ENCODE measurements at places on chromosomes 2 and 18. TPM values are rescaled to one million over a fixed set of nuclear protein-coding genes. Genes with fewer than 3 reads are reported as not detected.

The CROCC2 gene
- total RNA-seq = not detected

The EMILIN1 gene
- total RNA-seq = 0.64 TPM

The GAL3ST2 gene
- 0.33 TPM for total RNA-seq

The GREB1 gene
- 3.7 TPM for total RNA-seq

The EPHA4 gene
- total RNA-seq = 1.3 TPM

The VWC2L gene
- total RNA-seq = not detected

The PTGR3 gene
- total RNA-seq = 12.7 TPM

The SERPINB8 gene
- 9.2 TPM for total RNA-seq

The LIMS2 gene
- total RNA-seq = 6.3 TPM

The PXDN gene
- total RNA-seq = 15.5 TPM

The TUBB8B gene
- not detected for total RNA-seq

The QPCT gene
- 19.4 TPM for total RNA-seq

The GALR1 gene
- not detected for total RNA-seq

The LPIN2 gene
- 21.5 TPM for total RNA-seq

The RND3 gene
- 51.2 TPM for total RNA-seq

The DNAJC5G gene
- not detected for total RNA-seq

The BOLL gene
- total RNA-seq = not detected

The TFCP2L1 gene
- total RNA-seq = 10.0 TPM

The COQ10B gene
- 14.6 TPM for total RNA-seq

The CTAGE1 gene
- total RNA-seq = not detected

The NEU4 gene
- total RNA-seq = 0.25 TPM

The ASXL2 gene
- 12.7 TPM for total RNA-seq

All from A549 treated with ZK216348 at 1 μM for 4 hours (cell line).